Vagina (tissue), 2 donors: ENCODE measurements at places on chromosomes 11 and 22. TPM values are rescaled to one million over a fixed set of nuclear protein-coding genes. Genes with fewer than 3 reads are reported as not detected.

The PDE2A gene
- 57.0 TPM for total RNA-seq

The KLHL35 gene
- total RNA-seq = not detected

The ALX4 gene
- total RNA-seq = not detected

DNA sequence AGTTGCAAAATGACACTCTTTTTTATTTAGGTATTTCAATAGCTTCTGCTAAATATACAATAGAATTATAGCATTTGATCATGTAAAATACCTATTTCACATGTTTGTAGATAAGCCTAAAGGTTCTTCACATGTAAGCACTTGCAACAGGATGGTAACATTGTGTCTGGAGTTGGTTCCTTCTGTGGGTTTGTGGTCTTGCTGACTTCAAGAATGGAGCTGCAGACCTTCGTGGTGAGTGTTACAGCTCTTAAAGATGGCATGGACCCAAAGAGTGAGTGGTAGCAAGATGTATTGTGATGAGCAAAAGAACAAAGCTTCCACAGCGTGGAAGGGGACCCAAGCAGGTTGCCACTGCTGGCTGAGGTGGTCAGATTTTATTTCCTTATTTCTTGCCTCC lies 246.4 kb upstream of the PDGFD start:
- no peak for DNase-seq

GRCh38 chr22:26937213-26937612 lies 279.8 kb downstream of the MIAT start:
- no peak for DNase-seq

GRCh38 chr11:1559111-1559951 lies 12.7 kb downstream of the DUSP8 start:
- no peak for DNase-seq

DNA sequence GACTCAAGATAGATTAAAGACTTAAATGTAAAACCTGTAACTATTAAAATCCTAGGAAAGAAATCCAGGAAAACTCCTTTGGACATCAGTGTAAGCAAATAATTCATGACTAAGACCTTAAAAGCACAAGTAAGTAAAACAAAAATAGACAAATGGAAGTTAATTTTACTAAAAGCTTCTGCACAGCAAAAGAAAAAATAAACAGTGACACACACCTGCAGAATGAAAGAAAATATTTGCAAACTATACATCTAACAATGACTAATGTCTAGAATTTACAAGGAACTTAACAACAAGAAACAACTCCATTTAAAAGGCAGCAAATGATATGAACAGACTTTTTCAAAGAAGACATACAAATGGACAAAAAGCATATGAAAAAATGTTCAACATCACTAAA lies 359.1 kb downstream of the LUZP2 start:
- no peak for DNase-seq

GRCh38 chr11:57422669-57423068 lies 4.3 kb downstream of the SLC43A3 start:
- no peak for DNase-seq

DNA sequence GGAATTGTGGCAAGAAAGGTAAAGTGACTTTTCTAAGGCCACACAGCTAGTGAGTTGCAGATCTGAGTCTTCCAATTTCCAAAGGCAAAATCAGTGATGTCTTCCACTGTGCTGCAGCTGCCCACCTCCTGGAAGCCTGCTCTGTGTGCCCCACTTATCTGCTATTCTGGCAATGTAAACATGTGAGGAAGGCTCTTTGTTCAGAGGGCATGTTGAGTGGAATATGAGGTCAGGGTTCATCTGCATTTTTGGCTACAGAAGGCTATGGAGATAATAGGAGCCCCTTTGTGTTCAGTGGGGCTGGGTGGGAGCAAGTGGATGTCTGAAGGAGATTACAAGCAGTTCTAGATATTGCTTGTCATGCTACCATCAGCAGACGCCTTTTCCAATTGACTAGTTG lies 396.2 kb downstream of the BUD13 start:
- no peak for DNase-seq

GRCh38 chr11:68340784-68341556 lies 28.6 kb downstream of the LRP5 start:
- DNase-seq = no peak
